ENCODE measurements at places on chromosomes 12 and 14. TPM values are rescaled to one million over a fixed set of nuclear protein-coding genes. Genes with fewer than 3 reads are reported as not detected.

SIRT4 gene
- total RNA-seq: 2.0 TPM

TCL1A gene
- total RNA-seq: not detected

GPR84 gene
- 2.6 TPM for total RNA-seq

SLCO1A2 gene
- not detected for total RNA-seq

AMIGO2 gene
- total RNA-seq: 13.6 TPM

CLEC1B gene
- total RNA-seq: not detected

SLC5A8 gene
- not detected for total RNA-seq

- DNase-seq: no peak
These were observed 115.0 kb downstream of the TPH2 start for GRCh38 chr12:72053604-72054003.

GRCh38 chr12:16220120-16220519 is 57.4 kb downstream of the SLC15A5 start:
- no peak for DNase-seq

DNA sequence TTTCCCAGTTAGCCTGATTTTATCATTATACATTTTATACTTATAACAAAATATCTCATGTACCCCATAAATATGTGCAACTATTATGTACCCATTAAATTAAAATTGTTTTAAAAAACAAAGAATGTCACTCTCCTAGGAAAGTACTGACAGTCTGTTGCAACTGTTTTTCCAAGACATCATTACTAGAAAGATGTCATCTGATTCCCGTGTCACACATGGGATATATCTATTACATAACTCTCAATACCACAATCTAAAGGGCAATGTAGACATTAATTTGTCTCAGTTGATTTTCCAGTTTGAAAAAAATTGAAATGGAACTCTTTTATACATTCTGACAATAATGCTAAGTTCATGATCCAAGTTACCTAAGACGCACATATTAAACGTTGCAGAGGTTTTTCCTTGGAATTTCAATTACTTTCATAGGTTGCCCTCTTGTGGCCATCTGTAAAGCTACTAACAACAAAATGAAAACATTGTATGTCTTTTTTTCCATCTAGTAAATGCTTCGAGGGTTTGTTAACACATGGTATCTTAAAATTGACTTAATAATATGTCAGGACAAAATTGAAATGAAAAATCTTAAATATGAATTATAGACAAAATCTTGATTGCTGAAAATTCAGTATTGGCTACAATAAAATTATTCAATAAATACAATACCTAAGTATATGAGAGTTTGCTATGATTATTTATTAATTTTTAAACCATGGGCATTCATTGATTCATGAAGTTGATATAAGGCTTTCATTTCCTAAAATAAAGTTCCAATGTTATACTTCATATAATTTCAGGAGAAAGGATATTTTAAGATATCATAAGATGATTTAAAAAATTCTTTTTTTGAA is 131.6 kb downstream of the PPFIA2 start:
- no peak for DNase-seq

DNA sequence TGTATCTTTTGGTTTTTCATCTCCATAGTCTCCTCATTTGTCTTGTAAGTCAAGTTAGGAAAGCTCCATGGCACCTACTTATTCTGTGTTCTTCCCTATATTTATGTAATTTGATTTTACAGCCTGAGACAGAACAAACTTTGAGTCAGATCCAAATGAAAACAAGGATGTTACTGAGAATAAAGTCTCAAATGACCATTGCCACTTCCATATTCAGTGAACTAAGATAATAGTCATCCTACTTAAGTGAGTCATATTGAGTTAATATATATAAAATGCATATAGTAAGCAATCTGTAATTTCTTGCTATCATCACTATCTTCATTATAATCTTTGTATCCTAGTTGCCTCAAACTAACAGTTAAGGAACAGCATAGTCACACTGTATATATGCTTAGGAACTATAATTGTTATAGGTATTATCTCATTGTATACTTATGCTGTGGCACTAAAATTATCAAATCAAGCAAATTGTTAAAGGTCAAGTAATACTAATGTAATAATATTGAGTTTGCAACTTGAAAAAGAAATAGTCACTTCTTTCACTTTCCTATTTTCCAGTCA is 30.8 kb downstream of the TMTC3 start:
- no peak for DNase-seq

- DNase-seq: no peak
These were observed 9.1 kb downstream of the ADSS1 start for GRCh38 chr14:104732931-104733681.

- DNase-seq: no peak
These were observed 80.3 kb downstream of the SRGAP1 start for GRCh38 chr12:63924781-63925180.

All from activated CD4-positive, alpha-beta memory T cell treated with anti-CD3 and anti-CD28 coated beads for 36 hours (primary cell).